Activated T-cell treated with anti-CD3 and anti-CD28 coated beads, Interleukin-2, amount 50 U/mL, for 48 hours (primary cell): ENCODE measurements at places on chromosomes 5 and 9.

DNA sequence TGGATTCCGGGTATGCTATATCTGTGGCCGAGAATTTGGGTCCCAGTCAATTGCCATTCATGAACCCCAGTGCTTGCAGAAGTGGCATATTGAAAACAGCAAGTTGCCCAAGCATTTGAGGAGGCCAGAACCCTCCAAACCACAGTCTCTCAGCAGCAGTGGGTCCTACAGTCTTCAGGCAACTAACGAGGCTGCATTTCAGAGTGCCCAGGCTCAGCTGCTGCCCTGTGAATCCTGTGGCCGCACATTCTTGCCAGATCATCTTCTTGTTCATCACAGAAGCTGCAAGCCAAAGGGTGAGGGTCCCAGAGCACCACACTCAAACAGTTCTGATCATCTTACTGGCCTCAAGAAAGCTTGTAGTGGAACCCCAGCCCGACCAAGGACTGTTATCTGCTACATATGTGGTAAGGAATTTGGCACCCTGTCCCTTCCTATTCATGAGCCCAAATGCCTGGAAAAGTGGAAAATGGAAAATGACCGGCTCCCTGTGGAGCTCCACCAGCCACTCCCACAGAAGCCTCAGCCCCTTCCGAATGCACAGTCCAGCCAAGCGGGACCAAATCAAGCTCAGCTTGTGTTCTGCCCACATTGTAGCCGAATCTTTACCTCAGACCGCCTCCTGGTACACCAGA is 23.0 kb downstream of the ZNF474 start:
- no peak for DNase-seq

GRCh38 chr5:15500325-15501001 is 483 bp downstream of the FBXL7 start:
- DNase-seq, result no peak

DNA sequence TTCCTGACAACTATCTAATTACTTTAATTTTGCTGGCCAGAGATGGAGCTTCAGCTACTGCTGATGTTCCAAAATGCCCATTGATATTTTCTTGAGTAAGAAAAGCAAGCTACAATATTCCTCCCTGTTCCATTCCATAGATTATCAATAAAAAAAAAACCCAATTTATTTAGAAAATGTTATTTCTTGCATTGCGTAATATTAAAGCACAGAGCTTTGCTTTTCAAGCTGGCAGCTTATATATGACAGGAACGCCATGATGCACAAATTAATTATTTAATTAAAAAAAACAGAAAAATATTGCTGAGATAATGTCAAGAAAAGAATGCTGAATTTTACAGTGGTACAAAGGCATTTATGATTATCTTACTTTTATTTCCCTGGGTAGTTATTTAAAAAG is 47.9 kb downstream of the TRPM3 start:
- DNase-seq, result no peak

GRCh38 chr9:13487936-13488335 is 208.4 kb upstream of the MPDZ start:
- no peak for DNase-seq

DNA sequence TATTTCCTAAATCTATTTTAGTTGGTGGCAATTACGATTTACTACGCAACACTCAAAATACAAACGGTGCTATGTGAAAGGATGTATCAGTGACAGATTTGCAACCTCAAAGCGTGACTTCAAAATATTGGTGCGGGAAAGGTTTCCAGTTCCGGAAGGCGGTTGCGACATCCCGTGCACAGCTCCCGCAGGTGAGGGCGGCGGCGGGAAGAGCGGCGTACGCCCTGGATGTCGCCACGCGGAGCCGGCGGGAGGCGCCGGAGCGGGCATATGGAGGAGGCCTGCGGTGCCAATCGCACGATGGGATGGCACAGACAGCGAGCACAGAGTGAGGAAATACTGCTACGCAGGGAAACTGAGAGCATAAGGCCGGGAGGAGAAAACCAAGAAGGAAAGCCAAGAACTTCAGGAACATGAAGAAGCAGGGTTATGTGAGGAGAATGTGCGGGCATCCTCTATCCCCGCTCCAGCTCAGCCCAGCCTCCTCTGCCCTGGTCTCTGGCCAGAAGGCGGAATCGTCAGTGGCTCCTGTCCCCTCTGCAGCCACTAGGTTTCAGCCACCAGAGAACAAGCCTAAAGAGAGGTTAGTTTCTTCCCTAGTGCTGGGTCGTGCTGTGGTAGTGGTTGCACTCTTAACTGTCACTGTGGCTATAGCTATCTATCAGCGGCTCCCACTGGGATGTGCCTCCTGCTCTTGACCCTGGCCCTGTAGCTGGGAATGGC is 378.1 kb upstream of the TLE4 start:
- DNase-seq, result no peak
